ENCODE measurements at places on chromosomes 5 and 9.

- DNase-seq: no peak
Observed at GRCh38 chr9:103530934-103531333, 535.8 kb downstream of the CYLC2 start.

GRCh38 chr5:1334831-1335539, 9.9 kb downstream of the CLPTM1L start:
- DNase-seq: no peak

DNA sequence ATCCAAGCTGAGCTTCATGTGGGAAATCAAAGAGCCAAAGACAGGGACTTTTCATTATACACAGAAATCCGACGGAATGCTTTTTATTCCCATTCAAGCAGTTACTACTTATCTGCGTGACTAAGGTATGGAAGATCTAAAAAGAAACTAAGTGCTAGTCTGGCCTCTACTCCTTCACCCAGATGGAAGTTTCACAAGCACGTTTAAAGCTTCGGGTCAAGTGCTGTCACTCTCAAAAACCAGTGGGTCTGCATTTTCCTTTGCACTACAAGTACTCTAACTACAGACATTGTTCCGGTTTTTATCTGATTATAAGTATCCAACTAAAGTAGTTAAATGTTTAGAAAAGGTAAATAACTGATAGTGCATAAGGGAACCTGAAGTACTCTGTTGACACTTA, 13.7 kb upstream of the MTAP start:
- DNase-seq: no peak

GRCh38 chr5:1950708-1951103, 68.0 kb upstream of the IRX4 start:
- no peak for DNase-seq

DNA sequence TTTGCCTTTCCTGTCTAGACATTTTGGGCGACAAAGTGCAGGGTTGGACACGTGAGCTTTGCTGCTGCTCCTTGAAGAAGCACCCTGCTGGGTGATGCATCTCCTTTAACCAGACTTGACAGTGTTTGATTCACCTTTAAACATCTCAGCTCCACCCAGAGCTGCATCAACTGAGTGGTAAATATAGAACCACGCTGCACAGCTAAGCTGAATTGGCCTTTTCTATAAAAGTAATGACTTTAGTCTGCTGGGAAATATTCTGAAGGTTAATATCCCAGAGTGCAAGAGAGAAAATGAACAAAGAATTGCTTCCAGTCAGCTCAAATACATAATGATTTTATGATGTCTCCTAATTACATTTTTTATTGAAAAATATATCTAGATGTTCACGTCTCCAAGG, 264.3 kb upstream of the ADCY2 start:
- no peak for DNase-seq

- DNase-seq: no peak
Observed at GRCh38 chr5:111937094-111937493, 180.1 kb upstream of the NREP start.

- DNase-seq: no peak
Observed at GRCh38 chr5:101424530-101425175, 521.6 kb upstream of the ST8SIA4 start.

DNA sequence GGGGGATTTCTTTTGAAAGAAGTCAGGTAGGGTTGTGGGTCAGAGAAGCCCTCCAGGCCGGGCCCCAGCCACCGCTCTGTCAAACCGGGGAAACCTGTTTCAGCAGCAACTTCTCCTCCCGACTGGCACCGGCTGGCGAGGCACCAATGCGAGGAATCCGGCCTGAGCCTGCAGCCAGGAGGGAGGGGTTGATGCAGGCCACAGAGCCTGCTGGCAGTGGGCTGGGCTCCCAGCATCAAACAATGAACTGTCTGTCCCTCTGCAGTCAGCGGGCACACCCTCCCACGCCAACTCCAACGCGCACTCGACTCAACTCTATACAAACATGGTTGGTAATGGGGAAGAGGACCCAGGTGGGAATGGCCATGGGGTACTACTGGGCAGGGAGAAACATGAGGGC, 12.1 kb downstream of the PCDH1 start:
- DNase-seq: no peak

- DNase-seq: no peak
Observed at GRCh38 chr9:136111910-136112309, 6.8 kb downstream of the TMEM250 start.

DNA sequence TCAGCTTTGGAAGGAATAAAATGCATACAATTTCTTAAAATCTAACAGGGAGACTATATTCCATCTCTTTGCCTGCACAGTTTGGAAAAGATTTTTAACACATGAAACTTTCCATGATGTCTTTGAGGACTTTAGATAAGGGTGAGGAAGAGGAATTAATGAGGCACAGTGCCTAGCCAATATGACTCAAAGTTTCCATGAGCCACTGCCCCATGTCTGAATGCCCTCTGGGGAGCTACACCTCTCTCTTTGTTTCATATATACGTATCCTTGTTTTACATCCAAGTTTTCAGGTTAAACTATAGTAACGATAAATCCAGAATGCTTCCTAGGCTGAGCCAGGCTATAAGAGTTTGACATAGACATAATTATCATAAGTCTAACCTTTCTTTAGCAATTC, 349.3 kb upstream of the TLE4 start:
- DNase-seq: no peak

GRCh38 chr5:179733772-179734126, 1.1 kb downstream of the MAML1 start:
- DNase-seq: no peak

DNA sequence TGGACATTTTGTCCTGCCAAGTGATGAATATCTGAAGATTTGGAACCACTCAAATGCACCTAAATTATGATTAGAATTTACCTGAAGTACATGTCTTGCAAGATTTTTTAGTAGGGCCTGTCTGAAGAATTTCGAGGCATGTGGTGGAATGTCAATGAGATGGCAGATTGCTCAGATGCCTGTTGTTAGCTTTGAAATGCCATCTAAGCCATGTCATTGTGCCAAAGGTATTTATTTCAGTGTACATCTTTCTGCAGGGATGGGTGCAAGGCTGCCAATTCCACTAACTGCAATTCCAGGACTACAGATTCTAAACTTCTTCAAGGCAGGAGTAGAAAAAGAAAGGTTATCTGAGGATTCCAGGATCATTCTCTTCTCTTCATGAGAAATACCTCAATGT, 9.1 kb upstream of the GNAQ start:
- no peak for DNase-seq

All from NCI-H446 (cell line).